ENCODE measurements at places on chromosomes 13 and 19.

- no peak for DNase-seq
Measured at GRCh38 chr13:25067064-25067463, 28.9 kb upstream of the PABPC3 start.

DNA sequence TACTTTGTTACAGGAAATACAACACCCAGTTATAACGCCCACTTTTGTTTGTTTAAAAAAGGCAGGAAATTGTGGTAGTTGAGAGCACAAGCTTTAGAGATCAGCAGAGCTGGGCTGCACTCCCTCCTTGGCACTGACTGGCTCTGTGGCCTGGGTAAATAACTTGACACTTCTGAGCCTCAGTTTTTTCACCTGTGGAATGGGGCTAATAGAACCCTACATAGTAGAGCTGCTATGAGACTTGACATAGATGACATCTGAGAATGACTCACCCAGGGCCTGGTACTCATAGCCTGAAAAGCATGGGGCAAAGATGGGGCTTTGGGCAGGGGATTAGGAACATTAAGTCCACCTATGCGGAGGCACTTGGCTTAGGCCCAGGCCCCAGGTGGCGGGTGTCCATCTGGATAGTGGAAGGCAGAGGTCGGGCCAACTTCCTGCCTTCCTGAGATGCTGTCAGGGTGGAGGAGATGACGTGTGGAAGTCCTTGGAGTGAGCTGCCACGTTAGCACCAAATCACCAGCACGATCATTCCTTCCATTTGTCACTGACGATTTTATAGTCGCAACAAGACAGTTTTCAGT, 159.1 kb downstream of the KATNAL1 start:
- no peak for DNase-seq

DNA sequence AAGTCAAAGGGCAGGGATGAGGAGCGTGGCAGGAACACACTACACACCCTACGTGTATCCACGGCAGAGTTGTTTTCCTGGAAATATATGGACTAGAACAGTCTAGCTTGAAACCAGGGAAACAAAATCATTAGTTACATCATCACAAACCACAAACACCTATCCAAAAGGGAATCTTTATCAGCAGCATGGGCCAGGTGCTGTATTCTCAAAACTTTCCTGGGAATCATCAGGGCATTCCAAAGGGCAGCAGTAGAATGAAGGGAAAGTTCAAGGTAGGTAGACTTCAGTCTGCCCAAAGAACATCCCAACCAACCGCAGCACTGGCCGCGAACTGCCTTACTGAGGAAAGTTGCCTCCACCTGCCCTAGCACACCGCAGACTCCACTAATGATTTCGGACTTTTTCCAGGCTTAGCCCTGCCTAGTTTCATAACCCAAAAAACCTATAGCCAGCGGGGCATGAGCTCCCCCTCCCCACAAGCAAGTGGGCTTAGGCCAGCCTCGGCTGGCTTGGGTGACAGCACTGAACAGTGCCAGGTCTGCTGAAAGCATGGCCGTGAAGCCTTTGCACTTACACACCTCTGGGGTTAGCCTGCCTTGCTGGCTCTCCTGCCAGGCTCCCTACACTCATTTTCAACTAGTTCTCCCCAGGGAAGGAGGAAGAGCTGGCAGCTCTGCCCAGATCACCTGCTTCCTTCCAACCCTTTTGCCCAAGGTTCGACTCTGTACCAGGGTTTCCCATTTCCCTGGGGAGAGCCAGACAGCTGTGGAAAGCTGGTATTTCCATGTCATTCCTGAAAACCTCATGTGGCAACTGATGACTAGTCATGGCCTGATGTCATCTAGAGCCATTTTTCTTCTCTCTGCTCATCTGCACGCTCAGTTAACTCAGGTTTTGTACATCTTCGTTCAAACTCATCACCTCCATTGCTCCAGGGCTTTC, 77.3 kb upstream of the UBAC2 start:
- DNase-seq: no peak

- DNase-seq: no peak
Measured at GRCh38 chr13:42580644-42581043, 6.7 kb downstream of the TNFSF11 start.

DNA sequence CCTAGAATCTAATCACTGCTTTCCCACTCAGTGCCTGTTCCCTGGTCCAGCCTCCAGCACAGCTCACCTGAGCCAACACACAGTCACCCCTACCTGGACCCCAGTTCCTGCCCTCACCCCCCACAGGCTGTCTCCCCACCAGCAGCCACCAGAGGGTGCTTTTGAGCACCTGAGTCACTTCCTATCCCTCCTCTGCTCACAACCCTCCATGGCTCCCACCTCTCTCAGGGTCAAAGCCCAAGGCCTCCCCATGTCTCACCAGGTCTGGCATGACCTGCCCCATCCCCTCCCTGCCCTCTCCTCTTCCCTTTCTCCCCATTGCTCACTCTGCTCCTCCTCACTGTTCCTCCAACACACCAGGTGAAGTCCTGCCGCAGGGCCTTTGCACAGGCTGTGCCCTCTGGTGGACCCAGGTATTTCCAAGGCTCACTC, 7.1 kb upstream of the DPP9 start:
- DNase-seq: peak; percentile 72

DNA sequence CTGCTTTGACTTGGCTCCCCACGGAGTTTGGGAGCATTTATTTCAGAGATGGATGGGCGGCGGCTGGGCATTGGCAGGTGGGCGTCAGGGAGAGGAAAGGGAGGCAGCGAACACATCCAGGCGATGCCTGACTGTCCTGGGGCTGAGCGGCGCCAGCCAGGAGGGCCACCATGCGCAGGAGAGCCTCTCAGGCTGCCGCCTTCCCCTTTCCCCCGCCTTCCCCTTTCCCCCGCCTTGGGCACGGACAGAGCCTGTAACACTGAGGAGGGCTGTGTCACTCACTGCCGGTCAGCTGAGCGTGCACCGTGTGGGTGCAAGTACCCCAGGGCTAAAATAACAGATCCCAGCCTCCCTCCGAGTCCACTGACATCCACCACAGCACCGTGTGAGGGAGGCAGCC, 11.4 kb downstream of the MCF2L start:
- DNase-seq: no peak

GRCh38 chr13:75804054-75804453, 167.9 kb downstream of the LMO7 start:
- no peak for DNase-seq

GRCh38 chr19:8360196-8360595, 3.8 kb upstream of the ANGPTL4 start:
- no peak for DNase-seq

DNA sequence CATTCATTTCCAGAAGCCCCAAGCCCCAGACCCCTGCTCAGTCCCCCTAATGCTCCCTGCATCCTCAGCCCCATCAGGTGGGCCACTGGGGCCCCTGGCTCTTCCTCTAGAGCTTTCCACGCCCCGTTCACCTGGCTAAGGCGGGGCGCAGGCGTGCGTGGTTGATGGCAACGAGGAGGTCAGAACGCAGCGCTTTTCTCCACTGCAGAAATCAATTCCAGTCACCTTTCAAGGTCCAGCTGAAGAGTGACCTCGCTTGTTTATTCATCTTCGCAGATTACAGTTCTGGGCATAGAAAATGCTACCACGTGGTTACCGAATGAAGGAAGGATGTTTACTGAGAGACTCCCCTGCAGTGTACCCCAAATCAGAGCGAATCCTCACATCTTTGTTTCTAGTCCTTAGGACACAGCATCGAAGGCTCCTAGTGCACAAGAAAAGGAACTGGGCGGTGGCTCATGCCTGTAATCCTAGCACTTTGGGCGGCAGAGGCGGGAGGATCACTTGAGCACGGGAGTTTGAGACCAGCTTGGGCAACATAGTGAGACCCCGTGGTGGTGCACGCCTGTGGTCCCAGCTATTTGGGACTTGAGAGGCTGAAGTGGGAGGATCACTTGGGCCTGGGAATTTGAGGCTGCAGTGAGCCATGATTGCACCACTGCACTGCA, 828 bp upstream of the PBX4 start:
- DNase-seq: no peak

- DNase-seq: no peak
Measured at GRCh38 chr13:95254339-95254738, 46.9 kb downstream of the ABCC4 start.

GRCh38 chr13:114103801-114104654, 28.4 kb downstream of the RASA3 start:
- DNase-seq: no peak

- no peak for DNase-seq
Measured at GRCh38 chr19:11848200-11848593, 329 bp upstream of the ZNF439 start.

- DNase-seq: no peak
Measured at GRCh38 chr13:35917942-35918645, 213.1 kb downstream of the DCLK1 start.

GRCh38 chr13:105908586-105908985, 626.9 kb downstream of the EFNB2 start:
- no peak for DNase-seq

DNA sequence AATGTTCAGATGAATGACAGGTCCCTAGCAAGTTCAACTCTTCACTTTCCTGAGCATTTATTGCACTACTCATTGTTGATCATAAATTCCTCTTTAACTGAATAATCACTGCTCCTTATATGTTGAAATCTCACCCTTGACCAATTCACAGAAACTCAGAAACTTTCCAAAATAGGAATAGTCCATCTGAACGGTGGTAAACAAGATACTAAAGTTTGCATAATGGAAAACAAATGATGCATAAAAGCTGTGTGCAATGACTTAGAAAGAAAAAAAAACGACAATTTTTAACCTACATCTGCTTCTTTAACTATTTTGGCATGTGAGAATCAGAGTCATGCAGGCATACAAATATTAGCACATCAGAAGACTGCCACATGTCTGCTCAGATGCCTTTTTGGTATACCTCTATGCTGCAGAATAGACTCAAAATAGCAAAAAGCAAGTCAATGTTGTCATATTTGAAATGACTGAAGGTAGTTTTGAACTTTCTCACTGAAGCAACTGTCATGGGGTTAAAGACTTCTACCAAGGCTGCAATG, 34.8 kb downstream of the SLC10A2 start:
- peak; percentile 68 for DNase-seq

GRCh38 chr19:35822579-35822978, 9.9 kb upstream of the PRODH2 start:
- no peak for DNase-seq

DNA sequence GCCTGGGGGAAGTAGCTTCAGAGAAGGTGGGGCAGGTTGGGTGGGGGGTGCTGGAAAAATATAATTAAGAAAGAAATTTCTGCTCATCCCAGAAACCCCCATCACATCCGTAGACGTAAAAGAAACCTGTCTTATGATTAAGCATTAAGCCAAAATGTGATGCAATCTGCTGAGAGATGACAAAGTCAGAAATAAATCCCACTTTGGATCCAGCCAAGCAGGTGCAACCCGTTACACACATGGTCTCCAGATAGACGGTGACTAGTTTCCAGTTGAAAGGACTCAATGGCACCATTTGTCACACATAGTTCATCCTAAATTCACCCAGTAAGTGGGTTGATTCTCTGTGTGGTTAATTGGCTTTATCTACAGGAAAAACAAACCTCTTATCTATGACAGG, 34.1 kb downstream of the PSG5 start:
- no peak for DNase-seq

- peak; percentile 98 for DNase-seq
Measured at GRCh38 chr19:40444000-40444824, at the start of gene SERTAD3. SERTAD3 (minus strand) TSS chr19:40444335; CDS start chr19:40442080, 2,255 bp downstream.

GRCh38 chr13:110809871-110810486, 96.5 kb downstream of the ING1 start:
- no peak for DNase-seq

GRCh38 chr13:65508745-65509144, 1721.4 kb downstream of the PCDH9 start:
- DNase-seq: no peak

GRCh38 chr19:12513531-12514061, 29.0 kb upstream of the ZNF709 start:
- DNase-seq: no peak

DNA sequence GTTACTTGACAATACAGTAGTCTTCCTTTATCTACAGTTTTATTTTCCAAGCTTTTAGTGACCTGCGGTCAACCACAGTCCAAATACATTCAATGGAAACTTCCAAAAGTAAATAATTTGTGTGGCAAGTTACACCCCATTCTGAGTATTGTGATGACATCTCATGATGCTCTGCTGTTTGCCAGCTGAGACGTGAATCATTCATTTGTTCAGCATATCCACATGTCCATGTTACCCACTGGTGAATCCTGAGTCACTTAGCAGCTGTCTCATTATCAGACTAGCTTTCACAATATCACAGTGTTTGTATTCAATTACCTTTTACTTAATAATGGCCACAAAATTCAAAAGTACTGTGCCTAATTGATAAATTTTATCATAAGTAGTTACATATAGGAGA, 179.8 kb downstream of the PRR20E start:
- DNase-seq: no peak

All from germinal center (tissue), 1 donor.